ENCODE measurements at places on chromosomes 5 and 9.

GRCh38 chr9:129208207-129209032, 30.4 kb upstream of the IER5L start:
- no peak for DNase-seq

DNA sequence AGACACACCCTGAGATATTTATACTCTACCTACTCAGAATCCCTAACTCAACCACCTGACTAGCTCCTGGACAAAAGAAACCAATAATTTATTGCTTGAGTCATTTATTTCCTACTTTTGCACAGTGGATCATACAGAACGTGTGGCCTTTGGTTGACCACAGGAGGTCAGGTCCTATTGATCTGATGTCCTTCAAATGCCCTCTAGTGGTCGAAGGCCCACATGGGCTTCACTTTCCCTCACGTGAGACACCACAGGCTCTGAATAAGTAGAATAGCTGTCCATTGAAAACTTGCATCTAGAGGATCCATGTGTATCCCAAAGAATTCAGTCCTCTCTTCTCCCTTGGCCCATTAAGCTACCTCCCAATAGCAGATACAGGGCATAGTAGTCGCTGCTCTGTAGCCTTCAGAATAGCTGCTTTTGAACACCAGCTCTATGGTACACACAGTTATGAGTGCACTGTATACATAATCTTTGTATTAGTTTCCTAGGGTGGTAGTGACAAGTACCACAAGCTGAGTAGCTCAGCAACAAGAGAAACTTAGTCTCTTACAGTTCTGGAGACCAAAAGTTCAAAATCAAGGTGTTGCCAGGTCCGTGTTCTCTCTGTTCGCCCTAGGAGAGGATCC, 177.6 kb upstream of the SMARCA2 start:
- DNase-seq, result no peak

DNA sequence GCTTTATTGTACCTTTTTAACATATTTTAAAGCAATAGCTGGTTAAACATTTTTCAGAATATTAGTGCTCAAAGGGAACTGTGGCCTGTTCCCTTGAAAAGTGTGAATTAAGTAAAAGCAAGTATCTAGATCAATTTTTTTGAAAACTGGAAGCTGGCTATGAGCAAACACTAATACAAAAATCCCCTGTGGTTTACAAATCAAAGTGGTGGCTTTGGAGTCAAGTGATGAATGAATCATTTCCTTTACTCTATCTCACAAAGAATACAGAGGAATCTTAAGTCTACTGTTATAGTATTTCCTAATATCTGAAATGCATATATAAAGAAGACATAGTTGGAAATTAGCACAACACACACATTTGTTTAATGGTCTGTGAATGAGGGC, 212.4 kb upstream of the C9orf72 start:
- no peak for DNase-seq

DNA sequence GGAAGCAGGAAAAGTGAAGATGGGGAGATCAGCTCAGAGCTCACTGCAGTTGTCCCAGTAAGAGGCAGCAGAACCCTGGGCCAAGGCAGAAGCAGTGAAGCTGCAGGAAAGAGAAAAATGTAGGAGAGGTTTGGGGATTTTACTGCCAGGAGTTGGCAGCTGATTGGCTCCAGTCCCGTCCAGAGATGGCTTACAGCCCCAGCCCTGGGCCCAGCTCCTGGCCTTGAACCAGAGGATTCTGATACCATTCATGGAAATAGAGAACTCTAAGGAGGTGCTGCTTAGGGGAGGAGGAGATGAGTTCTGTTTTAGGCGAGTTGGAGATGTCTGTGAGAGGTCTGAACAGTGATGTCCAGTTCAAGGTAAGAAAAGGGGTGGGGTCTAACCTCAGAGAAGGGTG, 4.6 kb downstream of the MORN5 start:
- no peak for DNase-seq

All from cerebellar nuclear complex (tissue), 1 donor.